ENCODE measurements at places on chromosomes 13 and 19.

DNA sequence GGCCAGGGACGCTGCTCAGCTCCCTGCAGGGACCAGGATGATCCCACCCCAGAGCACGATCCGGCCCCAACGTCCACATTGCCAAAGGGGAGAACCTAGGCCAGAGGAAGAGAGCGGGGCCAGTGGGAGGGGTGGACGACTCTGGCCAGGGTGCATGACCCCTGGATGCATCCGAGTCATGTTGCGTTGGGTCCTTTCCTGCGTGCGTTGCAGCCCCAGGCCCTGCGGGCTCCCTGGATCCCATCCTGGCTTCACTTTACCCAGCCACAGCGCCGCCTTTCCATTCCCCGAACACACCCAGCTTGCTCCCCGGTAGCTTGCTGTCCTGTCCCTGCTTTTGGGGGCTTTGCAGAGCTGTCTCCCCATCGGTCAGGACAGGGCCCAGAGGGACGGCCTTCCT is 10.5 kb downstream of the PLIN4 start:
- DNase-seq, result no peak

GRCh38 chr13:29935309-29935981 is 85.0 kb upstream of the UBL3 start:
- DNase-seq, result no peak

GRCh38 chr13:96958286-96958891 is 35.9 kb downstream of the OXGR1 start:
- no peak for DNase-seq

DNA sequence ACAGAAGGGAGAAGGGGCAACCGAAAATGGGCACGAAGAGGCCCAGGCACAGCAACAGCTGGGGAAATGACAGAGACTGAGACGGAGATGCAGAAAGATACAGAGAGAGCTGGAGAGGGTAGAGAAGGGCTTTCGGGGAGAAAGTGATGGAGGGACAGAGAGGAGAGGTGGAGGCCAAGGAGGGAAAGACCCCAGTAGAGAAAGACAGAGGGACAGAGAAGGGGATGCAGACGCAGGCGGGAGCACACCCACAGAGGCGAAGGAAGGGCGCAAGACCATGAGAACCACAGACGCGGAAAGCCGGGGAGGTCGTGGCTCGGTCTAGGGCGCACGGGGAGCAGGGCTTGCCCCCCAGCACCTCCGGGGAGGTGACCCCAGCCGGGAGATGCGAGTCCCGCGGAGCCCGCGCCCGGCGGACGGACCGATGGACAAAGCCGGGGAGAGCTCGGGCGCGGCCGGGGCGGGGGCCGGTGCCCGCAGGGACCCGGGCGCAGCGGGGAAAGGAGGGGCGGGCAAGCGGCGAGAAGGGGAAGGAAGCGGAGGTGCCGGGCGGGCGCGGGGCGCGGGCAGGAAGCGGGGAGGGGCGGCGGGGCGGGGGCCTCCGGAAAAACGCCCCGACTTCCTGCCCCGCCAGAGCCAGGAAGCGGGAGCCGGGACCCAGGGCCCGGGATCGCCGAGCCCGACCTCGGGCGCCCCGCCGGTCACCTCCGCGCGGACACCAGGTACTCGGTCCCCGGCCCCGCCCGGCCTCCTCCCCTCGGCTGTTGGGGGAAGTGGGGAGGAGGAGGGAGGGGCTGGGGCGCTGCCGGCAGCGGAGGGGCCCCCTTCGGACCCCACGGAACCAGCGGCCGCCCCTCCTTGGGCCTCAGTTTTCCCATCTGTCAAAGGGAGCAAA is at the start of gene ARHGEF1:
TSS of gene ARHGEF1 (plus strand) at position 617 of the 895 bp plus-strand sequence. CDS start 4,899 bp downstream, outside the sequence.
- DNase-seq, result no peak

DNA sequence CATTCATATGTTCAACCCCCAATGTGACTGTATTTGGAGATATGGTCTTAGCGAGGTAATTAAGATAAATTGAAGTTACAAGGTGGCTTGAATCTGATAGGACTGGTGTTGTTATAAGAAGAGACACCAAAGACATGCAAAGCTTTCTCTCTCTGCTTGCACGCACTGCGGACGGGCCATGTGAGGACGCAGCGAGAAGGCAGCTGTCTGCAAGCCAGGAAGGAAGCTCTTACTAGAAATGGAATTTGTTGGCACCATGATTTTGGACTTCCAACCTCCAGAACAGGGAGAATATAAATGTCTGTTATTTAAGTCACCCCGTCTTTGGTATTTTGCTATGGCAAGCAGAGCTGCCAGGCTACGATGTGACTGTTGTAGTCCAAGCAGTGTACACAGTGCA is 4.8 kb downstream of the DLEU7 start:
- no peak for DNase-seq

- DNase-seq, result no peak
Measured at GRCh38 chr19:10707440-10707839, 6.2 kb downstream of the QTRT1 start.

DNA sequence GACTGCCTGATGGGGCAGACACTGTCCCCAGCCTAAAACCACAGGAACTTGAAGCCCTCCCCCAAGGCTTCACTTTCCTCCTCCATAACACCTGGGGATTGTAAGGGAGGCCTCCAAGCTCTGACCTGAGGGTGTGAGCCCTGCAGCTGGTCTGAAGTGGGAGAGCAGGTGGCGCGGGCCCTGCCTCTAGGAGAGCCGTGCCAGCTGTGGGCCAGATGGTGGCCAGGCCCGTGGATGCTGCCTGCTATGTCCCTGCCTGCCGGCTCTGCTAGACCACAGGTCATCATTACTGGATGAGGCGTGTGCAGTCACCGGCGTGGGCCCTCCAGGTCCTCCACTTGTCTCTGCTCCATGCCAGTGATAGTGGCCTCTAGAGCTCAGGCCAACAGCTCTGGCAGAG is 3.5 kb upstream of the KLHL26 start:
- no peak for DNase-seq

GRCh38 chr19:41691268-41691970 is 3.3 kb upstream of the CEACAM7 start:
- DNase-seq, result no peak

GRCh38 chr13:27834095-27834494 is 41.8 kb downstream of the GSX1 start:
- DNase-seq, result no peak

- DNase-seq, result no peak
Measured at GRCh38 chr19:53809518-53810186, 14.5 kb downstream of the NLRP12 start.

DNA sequence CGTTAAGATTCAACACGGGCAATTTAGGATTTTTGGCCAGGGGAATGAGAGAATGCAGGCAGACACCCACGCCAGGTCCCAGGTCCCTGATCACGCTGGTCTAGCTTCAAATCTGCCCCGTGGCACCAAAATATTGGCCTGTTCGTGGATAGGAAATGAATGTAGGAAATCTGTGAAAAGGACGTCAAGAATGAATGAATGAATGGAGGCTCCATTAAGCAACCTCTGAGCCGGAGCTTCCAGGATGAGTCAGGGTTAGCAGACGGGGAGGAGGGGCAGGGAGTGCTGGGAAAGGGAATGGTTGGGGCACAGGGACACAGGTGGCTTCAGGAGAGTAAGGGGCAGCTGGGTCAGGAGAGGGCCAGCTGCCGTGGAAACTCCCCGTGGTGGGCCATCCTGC is 4.2 kb downstream of the SULT2B1 start:
- no peak for DNase-seq

GRCh38 chr13:73480779-73481559 is 422.2 kb downstream of the KLF5 start:
- DNase-seq, result no peak
